ENCODE measurements at places on chromosomes 11 and 22.

- no peak for DNase-seq
Observed at GRCh38 chr11:117083011-117083935, 15.0 kb downstream of the SIK3 start.

DNA sequence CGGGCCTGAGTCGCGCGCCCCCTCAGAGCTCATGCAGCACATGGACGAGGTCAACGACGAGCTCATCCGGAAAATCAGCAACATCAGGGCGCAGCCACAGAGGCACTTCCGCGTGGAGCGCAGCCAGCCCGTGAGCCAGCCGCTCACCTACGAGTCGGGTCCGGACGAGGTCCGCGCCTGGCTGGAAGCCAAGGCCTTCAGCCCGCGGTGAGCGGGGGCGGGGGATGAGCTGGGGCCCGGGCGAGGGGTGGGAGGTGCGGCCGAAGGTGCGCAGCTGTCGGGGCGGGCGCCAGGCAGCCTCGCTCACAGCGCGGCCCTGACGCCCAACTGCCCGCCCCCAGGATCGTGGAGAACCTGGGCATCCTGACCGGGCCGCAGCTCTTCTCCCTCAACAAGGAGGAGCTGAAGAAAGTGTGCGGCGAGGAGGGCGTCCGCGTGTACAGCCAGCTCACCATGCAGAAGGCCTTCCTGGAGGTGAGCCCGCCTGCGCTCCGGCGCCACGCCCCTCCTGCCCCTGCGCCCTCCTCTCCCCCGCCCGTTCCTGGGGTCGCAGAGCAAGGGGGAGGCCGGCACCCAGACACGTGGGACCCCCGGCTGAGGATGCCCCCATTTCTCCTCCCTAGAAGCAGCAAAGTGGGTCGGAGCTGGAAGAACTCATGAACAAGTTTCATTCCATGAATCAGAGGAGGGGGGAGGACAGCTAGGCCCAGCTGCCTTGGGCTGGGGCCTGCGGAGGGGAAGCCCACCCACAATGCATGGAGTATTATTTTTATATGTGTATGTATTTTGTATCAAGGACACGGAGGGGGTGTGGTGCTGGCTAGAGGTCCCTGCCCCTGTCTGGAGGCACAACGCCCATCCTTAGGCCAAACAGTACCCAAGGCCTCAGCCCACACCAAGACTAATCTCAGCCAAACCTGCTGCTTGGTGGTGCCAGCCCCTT, 20.5 kb downstream of the EPS8L2 start:
- DNase-seq: no peak

- no peak for DNase-seq
Observed at GRCh38 chr11:287821-288477, 977 bp upstream of the PGGHG start.

DNA sequence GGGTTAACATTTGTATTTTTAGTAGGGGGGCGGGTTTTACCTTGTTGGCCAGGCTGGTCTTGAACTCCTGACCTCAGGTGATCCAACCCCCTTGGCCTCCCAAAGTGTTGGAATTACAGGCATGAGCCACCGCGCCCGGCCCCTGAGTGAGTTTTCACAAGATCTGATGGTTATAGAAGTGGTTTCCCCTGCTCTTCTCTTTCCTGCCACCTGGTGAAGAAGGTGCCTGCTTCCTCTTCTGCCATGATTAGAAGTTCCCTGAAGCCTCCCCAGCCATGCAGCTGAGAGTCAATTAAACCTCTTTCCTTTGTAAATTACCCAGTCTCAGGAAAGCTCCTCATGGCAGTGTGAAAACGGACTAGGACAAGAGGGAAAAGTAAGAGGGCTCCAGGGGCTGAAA, 259.1 kb upstream of the PLET1 start:
- DNase-seq: no peak

GRCh38 chr22:42299586-42300258, 29.3 kb upstream of the TCF20 start:
- peak; percentile 61 for DNase-seq

DNA sequence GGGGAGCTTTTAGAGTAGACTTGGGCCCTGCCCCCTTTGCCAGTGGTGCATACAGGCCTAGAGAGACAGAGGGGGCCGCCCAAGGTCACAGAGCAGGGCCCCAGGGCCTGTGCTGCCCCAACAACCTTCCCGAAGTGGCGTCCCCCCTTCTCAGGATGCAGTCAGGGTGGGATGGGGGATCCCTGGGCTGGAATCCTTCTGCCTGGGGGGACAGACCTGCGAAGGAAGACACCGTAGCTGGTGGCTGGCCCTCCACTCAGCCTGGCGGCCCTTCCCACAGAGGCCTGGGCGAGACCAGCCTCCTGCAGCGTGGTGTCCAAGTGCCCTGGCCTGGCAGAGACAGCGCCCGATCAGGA, 14.4 kb upstream of the EHD1 start:
- DNase-seq: no peak

DNA sequence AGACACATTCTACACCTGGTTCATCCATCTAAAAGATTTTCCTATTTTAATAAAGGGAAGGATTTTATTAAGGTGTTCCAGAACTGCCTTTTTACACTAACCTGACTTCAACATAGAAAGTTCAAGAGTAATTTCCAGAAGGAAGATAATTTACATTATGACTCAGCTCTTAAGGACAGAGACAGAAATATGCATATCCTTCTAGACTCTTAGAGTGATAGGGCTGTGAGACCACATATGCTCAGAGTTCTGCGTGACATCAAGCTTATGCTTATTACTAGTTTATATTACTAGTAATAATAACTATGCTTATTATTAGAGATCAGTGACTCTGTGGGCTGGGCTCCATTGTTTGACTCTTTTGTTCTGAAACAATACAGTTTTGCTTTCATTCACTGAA, 4.6 kb downstream of the PDGFD start:
- no peak for DNase-seq

- DNase-seq: no peak
Observed at GRCh38 chr11:36193290-36193619, 96.0 kb downstream of the COMMD9 start.

DNA sequence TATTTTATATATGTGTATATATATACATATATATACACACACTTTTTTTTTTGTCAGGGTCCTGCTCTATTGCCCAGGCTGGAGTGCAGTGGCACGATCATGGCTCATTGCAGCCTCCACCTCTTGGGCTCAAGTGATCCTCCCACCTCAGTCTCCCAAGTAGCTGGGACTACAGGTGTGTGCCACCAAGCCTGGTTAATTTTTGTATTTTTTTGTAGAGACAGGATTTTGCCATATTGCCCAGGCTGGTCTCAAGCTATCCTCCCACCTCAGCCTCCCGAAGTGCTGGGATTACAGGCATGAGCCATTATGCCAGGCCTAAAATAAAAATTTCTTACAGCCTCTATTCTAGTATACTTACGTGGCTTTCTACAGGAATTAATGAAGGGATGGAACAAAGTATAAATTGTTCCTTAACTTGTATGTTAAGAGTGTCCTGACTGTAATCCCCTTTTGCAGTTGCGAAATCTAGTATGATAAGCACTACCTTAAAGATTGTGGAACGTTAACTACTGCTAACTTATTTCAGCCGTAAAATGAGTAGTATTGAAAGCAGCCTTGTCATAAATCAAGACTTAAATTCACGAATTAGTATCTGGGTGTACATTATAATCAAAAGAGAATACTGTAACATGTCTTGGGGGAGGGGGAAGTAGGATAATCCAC, 2.1 kb downstream of the TRAF6 start:
- DNase-seq: no peak

GRCh38 chr22:27799827-27800249, 1.7 kb downstream of the MN1 start:
- DNase-seq: no peak
